ENCODE measurements at places on chromosomes 5 and 9. TPM values are rescaled to one million over a fixed set of nuclear protein-coding genes. Genes with fewer than 3 reads are reported as not detected.

Gene TSLP
- 13.5 TPM for total RNA-seq

Gene FRMPD1
- total RNA-seq = not detected

Gene CATSPER3
- total RNA-seq = not detected

Gene NKD2
- 1.2 TPM for total RNA-seq

Gene ADAMTSL1
- 63.1 TPM for total RNA-seq

Gene DOLPP1
- 8.2 TPM for total RNA-seq

Gene SLC34A1
- total RNA-seq = not detected

Gene AGXT2
- not detected for total RNA-seq

Gene FUT7
- total RNA-seq = not detected

Gene CD74
- 0.38 TPM for total RNA-seq

Gene NUDT12
- 16.6 TPM for total RNA-seq

Gene NRARP
- 0.28 TPM for total RNA-seq

Gene GLDC
- 0.85 TPM for total RNA-seq

Gene STK32A
- total RNA-seq = 1.7 TPM

Gene ADAMTS6
- total RNA-seq = 208 TPM

Gene RFESD
- total RNA-seq = 2.1 TPM

Gene F12
- total RNA-seq = not detected

Gene CAAP1
- 25.4 TPM for total RNA-seq

Gene SLC27A6
- total RNA-seq = not detected

Gene FAM221B
- total RNA-seq = not detected

Gene KCNIP1
- not detected for total RNA-seq

Gene ORM1
- not detected for total RNA-seq

Gene TMOD1
- total RNA-seq = 0.28 TPM

Gene PCDHGC4
- 0.77 TPM for total RNA-seq

Gene IL17B
- total RNA-seq = 0.38 TPM

Gene CDH12
- not detected for total RNA-seq

Gene TRIP13
- 73.8 TPM for total RNA-seq

Gene EQTN
- not detected for total RNA-seq

Gene SUSD3
- 0.19 TPM for total RNA-seq

Gene TMEM174
- not detected for total RNA-seq

Gene SLC1A1
- total RNA-seq = 117 TPM

Gene GABRA6
- total RNA-seq = not detected

Gene MYMK
- not detected for total RNA-seq

Gene CLIC3
- 0.56 TPM for total RNA-seq

Gene SH3GL2
- total RNA-seq = under 0.01 TPM

Gene SLC45A2
- total RNA-seq = not detected

Gene SOHLH1
- total RNA-seq = not detected

Gene ARSI
- 5.4 TPM for total RNA-seq

Gene IER5L
- 68.5 TPM for total RNA-seq

Gene TAF11L3
- not detected for total RNA-seq

Gene PDLIM7
- total RNA-seq = 83.7 TPM

Gene TAF11L10
- not detected for total RNA-seq

Gene SPINK14
- total RNA-seq = not detected

Gene WDR38
- total RNA-seq = not detected

Gene PHF19
- total RNA-seq = 55.2 TPM

Gene IFNA21
- not detected for total RNA-seq

Gene PCDHGA6
- total RNA-seq = 3.1 TPM

Gene ARHGEF37
- 8.2 TPM for total RNA-seq

Gene ASS1
- total RNA-seq = 93.9 TPM

Gene EIF4E1B
- total RNA-seq = not detected
